ENCODE measurements at places on chromosomes 7 and 10.
A peak's percentile ranks its signal among the peaks of the same experiment; 100 is the strongest.

DNA sequence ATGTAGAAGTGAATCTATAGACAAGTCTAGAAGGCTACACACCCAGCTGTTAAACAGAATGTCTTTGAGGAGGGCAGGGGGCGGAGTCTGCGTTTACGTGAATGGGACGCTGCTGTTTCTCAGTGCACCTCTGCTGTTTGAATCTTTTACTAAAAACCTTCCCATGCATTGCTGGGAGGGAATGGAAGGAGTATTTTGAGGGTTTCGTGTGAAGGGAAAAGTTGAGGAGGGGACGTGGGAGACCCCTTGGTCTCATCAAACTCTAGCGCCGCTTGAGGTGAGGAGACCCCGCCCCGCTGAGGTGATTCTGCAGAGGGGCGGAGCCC lies 492 bp upstream of the VCL start:
- DNase-seq: no peak

DNA sequence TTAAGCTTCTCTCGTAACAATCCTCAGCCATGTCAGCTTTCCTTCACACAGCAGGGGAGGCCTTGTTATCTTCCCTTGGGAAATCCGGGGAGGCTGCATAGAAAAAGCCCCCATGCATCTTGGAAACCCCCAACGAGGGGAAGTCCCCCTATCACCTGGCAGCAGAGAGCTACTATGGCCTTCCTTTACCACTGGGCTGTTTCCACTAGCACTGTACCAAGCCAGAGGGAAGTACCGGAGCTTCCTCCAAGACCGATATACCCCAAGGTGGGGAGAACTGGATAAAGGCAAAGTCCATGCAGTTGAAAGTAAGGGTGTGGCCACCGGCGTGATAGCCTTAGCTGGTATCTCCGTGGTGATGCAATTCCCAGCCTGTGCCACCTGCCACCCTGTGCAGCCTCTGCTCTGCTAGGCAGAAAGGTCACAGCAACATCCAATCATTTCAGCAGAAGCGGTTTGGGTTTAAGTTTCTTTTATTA lies 4.4 kb upstream of the CLIP2 start:
- DNase-seq: peak; percentile 42

- peak; percentile 33 for DNase-seq
Measured at GRCh38 chr7:36663481-36663880, 60.8 kb downstream of the AOAH start.

DNA sequence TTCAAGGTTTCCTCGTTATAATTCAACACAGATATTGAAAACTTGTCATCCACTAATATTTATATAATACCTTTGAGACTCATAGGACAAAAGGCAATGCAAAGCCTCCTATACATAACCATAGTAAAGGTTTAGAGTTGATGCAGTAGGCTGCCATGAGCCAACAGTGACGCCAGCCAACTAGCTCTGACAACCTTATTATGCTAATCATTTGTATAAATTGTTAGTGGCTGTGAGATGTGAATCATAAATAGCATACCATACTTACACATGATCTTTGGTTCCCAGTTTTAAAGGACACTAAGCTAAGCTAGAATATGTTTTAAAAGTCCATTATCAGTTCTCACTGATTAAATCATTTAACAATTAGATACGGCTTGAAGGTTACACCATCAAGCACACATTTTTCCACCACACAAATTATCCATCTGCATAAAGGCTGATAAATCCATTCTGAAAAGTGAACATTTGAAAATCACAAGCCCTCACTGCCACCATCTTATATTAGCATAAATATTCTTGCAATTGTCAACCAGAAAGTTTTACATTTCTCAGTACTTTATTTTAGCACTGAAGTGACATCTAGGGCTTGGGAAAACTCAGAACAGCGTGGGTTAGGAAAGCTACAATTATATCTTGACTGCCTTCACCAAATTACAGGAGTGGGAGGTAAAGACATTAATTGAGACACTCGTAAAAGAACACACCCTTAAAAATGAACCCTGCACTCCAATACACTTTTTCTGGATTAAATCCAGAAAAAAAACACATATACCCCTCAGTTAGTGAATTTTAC lies 30.7 kb downstream of the COA1 start:
- no peak for DNase-seq

GRCh38 chr10:113335592-113335991 lies 217.3 kb upstream of the HABP2 start:
- DNase-seq: peak; percentile 34

DNA sequence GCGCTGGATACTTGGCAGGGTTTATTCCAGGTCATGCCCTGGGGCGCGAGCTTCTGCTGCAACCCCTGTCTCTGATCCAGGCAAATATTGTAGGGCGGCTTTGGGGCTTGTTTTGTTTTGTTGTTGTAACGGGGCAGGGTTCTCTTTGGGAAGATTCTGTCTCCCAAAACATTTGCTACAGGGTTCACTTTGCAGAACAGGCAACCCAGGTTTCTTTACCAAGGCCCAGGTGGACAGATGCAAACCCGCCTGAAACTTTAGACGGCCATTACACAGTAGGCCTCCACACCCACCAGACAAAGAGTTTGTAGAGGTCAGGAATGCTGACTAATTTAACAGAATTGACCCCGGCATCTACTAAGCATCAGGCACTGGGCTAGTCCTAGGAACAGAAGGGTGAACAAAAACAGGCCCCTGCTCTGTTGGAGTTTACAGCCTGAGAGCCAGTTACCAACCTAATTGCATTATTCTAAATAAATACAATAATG lies 567 bp upstream of the CDCA7L start:
- DNase-seq: no peak
